Ecto neural progenitor cell (in vitro differentiated cells): ENCODE measurements at places on chromosomes 3 and 15.

DNA sequence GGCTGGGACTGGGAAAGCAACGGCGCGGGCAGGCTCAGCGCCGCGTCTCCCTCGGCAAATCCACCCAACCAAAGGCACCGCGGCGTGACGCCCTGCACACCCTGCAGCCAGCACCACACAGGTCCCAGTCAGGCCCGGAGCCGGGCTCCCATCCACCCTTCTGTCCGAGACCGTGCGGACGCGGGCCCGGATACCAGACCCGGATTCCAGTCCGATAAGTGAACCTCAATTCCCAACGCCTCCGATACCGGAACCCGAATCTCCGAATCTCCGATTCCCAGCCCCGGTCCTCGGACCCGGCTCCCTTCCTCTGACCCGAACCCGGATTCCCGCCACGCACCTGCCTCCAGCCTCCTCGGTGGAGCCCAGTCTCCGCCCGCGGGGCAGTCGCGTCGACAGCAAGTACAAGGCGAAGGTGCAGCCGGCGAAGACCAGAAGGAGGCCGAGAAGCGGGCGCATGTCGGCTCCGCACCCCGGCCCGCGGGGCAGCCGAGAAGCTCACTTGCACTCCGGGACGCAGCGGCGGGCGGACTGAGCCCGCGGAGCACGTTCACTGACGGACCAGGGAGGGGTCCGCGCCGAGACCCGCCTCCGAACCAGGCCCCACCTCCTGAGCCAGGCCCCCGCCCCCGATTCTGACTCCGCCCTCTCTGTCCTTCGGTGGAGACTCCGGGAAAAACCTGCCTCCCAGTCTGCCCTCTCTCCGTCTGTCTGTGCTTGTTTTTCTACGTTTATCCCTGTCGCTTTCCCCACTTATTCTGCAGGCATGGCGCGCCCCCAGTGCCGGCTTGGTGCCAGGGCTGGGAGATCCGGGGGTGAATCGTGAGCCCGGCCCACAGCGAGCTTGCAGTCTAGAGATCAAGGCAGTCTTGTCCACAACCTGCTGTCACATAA is at the start of gene TMEM41A:
Gene TMEM41A, minus strand, starts transcription at position 533 of the 894 bp plus-strand sequence. Its CDS starts 74 bp downstream, at position 459.
- peak; percentile 96 for DNase-seq

- no peak for DNase-seq
Observed at GRCh38 chr3:9185046-9185445, 64.4 kb downstream of the SRGAP3 start.

GRCh38 chr3:43473737-43474136 is 148.1 kb downstream of the ANO10 start:
- DNase-seq, result no peak

- no peak for DNase-seq
Observed at GRCh38 chr15:25372298-25372697, 66.5 kb downstream of the UBE3A start.

- DNase-seq, result no peak
Observed at GRCh38 chr15:73737535-73737934, 15.6 kb downstream of the INSYN1 start.
